Effector memory CD4-positive, alpha-beta T cell (primary cell): ENCODE measurements at places on chromosomes 11 and 22.
A peak's percentile ranks its signal among the peaks of the same experiment; 100 is the strongest.

DNA sequence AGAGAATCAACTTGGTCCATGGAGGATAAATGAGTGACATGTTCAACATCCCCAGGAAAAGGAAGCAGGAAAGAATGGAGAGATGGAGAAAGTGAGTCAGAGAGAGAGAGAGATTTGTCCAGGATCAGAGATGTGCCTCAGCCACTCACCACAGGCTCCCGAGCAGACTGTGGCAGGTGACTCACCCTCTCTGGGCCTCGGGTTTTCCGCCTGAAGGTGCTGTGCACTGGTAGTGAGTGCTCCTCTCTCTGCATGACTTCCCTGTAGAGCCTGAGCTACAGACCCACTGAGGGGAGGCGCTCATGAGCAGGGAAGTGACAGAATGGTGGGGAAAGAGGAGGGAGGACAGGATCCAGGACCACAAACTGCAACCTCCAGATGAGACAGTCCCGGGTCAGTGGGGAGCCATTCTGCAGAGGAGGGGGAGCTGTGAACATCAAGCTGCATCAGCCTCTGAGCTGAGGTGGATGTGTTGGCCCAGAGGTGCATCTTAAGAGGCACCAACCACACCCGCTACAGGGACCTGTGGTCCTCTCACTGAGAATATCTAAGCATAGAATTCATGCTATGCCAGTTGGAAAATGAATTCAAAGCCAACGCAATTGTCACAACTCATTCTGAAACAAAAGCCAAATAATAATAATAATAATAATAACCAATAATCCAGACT is 433.4 kb downstream of the BRD1 start:
- no peaks in the 10 kb centered on the region for H3K36me3 ChIP-seq
- DNase-seq, result no peak

DNA sequence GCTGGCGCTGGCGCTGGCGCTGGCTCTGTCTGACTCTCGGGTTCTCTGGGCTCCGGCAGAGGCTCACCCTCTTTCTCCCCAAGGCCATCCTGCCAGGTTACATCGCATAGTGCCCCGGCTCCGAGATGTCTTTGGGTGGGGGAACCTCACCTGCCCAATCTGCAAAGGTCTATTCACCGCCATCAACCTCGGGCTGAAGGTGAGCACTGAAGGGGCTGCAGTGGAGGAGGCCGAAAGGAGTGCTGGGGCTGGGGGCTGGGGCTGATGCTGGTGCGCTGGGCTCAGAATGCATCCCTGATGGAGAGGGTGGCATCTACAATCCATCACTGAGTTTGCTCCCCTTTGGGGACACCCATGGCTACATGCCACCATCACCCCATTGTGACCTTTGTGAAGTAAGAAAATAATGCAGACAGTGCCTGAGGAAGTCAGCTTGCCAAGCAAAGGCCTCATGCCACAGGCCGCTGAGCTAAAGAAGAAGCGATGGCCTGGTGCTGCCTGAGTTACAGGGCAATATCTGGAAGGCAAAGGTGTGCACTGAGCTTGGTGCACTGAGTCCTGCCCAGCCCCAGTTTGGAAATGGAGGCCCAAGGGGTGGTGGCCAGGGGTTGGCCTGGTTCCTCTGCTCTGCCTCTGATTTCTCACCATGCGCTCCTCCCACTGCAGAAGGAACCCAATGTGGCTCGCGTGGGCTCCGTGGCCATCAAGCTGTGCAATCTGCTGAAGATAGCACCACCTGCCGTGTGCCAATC is 620 bp downstream of the SMPD1 start:
- peak overlapping the region; percentile 85 for H3K27ac ChIP-seq
- peak overlapping the region; percentile 74 for H3K4me3 ChIP-seq
- peaks cover 30% of the 10 kb centered on the region for H3K4me1 ChIP-seq
- peaks cover 17% of the 10 kb centered on the region for H3K36me3 ChIP-seq

DNA sequence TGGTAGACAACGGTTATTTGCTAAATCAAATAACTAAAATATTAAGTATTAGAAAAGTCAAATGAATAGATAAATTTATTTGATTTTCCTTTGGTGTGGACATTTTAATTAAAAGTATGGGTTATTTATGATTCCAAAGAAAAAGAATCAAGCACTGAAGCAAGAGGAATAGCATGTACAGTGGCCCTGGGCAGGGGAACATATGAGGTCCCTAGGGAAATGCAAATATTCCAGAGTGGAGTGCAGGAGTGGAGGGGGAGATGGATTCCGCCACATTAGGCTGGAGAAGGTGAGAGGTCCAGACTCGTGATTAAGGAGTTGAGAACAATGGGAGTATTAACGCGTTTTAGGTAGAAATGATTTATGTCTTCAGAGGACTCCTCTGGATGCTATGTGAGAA is 30.0 kb downstream of the RASSF10 start:
- no peak overlapping the region for H3K27ac ChIP-seq
- no peaks in the 10 kb centered on the region for H3K36me3 ChIP-seq
- H3K27me3 ChIP-seq, result no peaks in the 10 kb centered on the region
- DNase-seq, result no peak
- H3K4me3 ChIP-seq, result no peak overlapping the region
- H3K4me1 ChIP-seq, result no peaks in the 10 kb centered on the region

DNA sequence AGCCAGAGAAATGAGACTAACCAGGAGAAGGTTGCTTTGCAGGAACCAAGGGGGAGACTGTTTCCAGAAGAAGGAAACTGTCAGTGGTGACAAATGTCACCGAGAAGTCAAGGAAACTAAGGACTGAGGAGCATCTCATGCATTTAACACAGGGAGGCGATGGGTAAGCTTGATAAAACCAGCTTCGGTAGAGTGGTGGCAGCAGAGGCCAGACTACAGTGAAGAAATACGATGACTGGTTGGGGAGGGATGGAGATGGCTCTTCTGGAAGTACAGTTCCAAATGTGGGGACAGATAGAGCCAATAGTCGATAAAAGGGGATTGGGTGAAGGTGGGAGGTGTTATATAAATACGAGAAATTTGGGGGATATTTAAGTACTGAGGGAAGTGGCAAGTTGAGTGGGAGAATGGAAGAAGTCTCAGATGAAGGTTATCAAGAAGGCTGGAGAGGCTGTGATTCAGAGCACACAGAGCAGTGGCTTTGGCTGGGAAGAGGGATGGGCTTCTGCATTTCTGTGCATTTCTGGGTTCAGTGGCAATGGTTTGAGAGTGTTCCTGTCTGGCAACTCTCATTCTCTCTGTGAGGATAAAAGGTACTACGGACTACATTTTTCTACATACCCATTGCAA is 29.2 kb downstream of the SC5D start:
- no peak overlapping the region for H3K4me3 ChIP-seq
- H3K27me3 ChIP-seq, result no peaks in the 10 kb centered on the region
- H3K27ac ChIP-seq, result no peak overlapping the region
- no peak for DNase-seq
- H3K4me1 ChIP-seq, result peaks cover 3% of the 10 kb centered on the region
- no peaks in the 10 kb centered on the region for H3K36me3 ChIP-seq
